ENCODE measurements at places on chromosomes 7 and 10.

- DNase-seq, result no peak
These were observed 95.2 kb upstream of the JCAD start for GRCh38 chr10:30154561-30154960.

GRCh38 chr7:53218730-53219504, 183.5 kb downstream of the POM121L12 start:
- DNase-seq, result no peak

DNA sequence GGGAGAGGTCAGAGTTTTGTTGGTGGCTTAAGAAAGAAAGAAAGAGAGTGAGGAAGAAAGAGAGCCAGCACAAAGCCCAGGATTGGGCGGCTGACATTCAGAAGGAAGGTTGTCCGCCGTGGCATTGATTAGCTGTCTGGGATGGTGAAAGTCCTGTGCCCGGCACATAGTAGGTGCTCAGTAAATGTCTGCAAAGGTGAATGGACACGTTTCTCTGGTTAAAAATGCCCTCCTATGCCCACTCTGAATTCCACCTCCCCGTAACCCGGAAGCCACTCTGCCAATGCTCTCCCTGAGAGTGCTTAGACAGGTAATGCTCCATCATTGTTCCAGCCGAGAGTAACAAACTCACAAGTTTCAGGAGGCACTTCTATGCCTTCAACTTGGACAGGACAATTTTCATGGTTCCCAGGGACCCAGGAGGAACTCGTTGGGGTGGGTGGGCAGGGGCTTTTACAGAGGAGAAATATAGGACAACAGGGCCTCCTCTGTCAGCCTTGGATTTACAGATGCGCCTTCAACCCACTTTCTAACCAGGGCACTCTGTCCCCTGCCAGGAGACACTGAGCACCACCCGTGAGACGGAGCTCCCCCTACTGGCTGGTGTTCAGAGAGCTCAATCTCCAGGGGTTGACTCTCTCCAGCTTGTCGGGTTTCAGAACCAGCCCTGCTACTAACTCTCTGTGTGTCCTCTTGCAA, 411.5 kb upstream of the ZMIZ1 start:
- DNase-seq, result peak; percentile 91

- no peak for DNase-seq
These were observed 36.6 kb upstream of the FMC1 start for GRCh38 chr7:139304517-139304916.

DNA sequence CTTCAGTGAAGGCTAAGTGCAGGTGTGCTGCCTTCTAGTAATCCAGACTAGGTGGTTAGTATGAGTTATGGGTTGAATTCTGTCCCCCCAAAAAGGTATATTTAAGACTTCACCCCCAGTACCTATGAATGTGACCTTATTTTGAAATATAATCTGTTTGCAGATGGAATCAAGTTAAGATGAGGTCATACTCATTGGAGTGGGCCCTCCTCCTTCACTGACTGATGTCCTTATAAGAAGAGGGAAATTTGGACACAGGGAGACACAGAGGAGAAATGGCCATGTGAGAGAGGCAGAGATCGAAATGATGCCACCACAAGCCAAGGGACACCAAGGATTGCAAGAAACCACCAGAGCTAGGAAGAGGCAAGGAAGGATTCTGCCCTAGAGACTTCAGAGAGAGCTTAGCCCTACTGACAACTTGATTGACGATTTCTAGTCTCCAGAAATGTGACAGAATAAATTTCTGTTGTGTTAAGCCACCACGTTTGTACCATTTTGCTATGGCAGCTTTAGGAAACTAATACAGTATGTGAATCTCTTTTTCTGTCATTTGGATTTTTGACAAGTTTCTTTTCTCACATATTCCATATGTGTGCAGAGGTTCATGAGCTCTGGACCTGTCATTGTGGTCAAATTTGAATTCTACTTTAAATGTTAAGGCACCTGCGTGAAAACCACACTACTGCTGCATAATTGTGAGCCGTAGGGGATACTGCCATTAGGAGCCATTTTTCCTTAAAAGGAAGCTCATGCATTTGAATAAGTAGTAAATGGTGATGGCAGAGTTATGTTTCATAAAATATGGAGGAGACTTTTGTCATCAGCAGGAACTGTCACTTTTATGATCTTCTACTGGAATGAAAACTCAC, 2.6 kb upstream of the RPA3 start:
- DNase-seq, result no peak

GRCh38 chr7:69677054-69677852, 79.0 kb downstream of the AUTS2 start:
- DNase-seq, result no peak

All from sigmoid colon (tissue), 7 donors.